NCI-H69 (cell line): ENCODE measurements at places on chromosomes 11 and 22.

DNA sequence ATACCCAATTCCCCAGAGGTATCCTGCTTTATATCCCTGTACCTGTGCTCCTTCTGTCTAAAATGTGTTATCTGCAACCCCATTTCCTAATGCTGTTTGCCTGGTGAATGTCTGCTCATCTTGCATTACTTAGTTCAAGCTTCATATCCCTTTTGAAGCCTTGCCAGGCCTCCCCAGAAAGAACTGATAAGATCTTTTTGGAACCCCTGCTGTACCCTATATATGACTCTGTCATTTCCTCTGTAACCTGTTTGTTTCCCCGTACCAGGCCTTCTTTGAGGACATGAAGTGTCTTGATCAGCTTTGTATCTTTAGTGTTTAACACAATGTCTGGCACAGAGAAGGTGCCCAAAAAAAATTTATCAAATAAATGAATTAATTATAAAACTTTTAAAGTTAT, 77.6 kb downstream of the LIF start:
- no peak for DNase-seq

- no peak for DNase-seq
Observed at GRCh38 chr11:66443602-66444001, 5.0 kb upstream of the MRPL11 start.

DNA sequence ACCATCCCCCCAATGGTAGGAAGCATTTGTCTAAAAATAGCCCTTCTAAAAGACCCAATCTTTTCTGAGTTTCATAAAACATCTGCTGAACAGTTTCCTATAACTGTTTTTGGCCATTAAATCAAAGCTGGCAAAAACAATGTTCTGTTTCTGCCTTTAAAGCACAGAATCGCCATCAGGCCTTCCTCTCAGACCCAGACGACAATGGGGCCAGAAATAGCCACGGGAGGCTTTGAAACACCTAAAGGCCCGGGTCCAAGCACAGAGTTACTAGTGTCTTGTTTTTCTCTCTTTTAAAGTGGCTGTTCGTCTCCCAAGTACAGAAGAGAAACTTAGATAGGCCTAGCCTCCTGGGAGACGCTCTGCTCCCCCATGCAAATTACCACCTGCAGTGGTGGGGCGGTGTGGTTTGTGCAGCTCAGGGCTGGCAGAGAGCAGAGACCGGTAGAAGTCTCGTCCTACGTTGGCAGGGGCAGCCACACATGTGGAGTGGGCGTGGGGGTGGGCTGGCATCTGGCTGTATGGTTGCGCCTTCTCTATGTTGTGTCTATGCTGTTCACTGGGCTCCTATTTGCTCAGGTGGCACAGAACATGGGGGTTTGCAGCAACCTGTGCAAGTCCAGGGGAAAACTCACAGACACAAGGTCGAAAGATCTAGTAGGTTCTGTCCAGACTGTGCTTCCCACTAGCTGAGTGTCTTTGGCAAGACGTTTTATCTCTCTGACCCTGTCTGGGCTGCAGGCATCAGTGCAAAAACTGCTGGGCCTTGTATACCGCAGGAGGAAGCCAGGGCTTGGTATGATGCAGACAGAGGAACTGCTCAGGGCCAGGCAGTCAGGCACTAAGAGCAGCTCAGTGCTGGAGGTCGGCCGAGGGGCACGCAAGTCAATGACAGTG, 23.6 kb upstream of the ETS1 start:
- no peak for DNase-seq

DNA sequence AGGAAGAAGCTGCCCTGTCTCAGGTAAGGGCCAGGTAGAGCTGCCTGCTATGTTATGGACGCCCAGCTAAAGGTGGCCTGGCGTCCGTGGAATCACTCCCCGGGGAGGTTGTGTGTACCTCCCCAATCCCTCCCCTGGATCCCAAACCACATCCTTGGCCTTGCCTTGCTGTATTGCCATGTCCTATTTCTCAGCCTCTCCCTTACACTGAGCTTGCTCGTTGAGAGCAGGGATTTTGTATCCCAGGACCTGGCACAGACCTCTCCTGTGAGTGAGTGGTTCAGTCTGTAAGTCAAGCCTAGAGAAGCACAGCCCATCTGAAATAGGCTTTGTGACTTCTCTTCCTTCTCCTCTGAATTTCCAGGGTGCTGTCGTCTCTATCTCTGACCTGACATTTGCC, 53.9 kb downstream of the TRAF6 start:
- no peak for DNase-seq

- no peak for DNase-seq
Observed at GRCh38 chr11:766106-766935, 11.0 kb downstream of the GATD1 start.

DNA sequence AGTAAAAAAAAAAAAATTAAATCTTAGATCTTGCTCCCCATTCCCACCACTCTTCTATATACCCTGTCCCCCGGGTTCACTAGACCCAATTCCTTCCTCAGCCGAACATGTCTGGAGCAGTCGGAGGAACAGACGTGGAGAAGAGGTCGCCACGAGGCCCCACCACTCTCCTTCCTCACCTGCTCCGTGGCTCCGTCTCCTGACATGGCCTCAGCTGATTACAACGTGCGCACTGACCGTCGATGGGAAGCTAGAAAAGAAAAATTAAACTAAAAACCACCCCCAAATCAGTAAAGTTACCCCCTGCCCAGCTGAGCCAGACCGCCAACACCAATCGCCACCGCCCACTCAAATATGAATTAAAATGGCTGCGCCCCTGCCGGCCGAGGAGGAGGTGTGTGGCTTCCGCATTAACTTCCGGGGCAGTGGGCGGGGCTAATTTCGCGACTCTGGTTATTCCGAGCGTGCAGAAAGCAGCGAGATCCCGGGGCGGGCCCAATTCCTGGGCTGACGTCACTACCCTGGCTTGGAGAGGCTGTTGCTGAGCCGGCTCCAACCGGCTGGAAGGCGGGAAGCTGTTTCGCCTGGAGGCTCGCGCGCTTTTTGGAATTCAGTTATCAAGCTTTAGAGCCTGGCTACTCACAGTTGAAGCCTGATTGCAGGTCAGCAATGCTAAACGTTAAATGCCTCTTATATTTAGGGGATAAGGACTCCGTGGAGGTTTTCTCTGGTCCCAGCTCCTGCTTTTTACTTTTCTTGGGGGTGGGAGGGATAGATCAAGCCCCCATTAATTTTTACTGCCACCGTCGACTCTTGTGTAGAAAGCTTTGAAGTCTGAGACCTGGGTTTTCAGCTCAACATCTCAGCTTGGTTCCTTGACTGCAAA, at the start of gene CSTF3:
Gene CSTF3, minus strand, starts transcription at position 361 of the 886 bp plus-strand sequence. Its CDS starts 155 bp downstream, at position 206.
- peak; percentile 100 for DNase-seq

DNA sequence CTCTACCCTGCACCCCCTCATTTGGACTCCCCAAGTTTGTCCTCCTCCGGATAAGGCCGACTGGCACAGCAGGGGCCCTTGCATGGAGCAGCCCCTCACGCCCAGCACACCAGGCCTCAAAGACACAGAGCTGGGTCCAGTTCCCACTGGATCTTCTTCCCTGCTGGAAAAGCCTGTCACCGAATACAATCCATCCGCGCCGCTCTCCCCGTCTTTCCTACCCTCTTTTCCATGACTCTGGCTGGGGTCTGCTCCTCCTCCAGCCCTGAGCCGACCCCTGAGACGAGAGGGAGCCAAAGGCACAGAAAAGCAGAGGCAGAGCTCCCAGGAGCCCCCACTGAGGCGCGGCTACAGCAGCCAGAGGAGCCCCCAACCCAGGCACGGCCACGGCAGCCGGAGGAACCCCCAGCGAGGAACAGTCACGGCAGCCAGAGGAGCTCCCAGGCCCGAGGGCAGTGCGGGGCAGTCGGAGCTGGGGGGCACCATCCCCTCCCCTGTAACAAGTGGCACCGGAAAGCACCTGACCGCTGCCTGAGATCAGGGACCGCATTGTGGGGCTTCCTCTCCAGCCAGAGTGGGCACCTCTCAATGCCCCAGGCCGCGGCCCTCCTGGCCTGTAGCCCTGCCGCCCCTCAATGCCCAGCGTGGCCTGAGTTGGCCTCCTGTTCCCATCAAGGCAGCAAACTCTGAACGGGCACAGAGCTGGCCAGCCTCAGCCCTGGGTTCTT, 12.0 kb downstream of the ALG12 start:
- DNase-seq: no peak

DNA sequence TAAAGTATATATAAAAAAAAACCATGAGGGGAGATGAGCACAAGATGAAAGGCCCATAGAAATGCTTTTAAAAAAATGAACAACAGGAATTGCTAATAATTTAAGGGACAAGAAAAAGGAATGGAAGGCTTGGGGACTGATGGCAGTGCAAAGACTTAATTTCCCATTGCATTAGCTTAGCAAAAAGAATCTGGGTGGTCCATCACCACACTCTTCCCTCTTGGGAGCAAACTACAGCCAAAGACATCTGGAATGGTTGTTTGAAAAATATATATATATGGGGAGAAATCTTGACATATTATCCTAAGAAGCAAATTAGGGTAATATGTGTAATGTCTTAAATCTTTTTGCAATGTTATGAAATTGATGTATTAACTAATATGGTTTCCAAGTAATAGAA, 727.1 kb downstream of the METTL15 start:
- DNase-seq: no peak

- peak; percentile 98 for DNase-seq
Observed at GRCh38 chr11:79413268-79413667, 27.6 kb downstream of the TENM4 start.

DNA sequence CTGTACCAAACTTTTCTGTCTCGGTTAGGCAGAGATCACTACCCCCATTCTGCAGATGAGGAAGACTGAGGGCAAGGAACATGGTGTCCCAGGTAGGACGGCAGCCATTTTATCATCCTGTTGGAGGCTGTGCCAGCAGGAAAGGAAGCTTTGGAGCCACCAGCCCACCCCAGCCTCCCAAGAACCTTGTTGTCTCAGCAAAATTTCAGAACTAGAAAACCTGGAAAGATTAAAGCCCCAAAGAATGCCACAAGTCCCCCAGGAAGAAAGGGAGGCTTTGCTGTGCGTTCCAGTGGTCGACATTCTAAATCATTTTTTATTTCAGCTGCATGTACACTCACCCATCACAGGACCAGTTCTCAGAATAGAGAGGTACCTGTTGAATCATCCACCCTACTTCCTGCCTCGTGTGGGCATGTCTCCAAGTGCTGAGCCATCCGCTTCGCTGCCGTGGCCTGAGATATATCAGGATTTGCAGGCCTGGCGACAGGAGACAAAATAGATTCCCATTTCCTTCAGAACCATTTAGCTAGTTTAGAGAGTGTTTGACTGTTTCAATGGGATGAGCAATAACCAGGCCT, 13.0 kb upstream of the EIF3D start:
- DNase-seq: no peak

DNA sequence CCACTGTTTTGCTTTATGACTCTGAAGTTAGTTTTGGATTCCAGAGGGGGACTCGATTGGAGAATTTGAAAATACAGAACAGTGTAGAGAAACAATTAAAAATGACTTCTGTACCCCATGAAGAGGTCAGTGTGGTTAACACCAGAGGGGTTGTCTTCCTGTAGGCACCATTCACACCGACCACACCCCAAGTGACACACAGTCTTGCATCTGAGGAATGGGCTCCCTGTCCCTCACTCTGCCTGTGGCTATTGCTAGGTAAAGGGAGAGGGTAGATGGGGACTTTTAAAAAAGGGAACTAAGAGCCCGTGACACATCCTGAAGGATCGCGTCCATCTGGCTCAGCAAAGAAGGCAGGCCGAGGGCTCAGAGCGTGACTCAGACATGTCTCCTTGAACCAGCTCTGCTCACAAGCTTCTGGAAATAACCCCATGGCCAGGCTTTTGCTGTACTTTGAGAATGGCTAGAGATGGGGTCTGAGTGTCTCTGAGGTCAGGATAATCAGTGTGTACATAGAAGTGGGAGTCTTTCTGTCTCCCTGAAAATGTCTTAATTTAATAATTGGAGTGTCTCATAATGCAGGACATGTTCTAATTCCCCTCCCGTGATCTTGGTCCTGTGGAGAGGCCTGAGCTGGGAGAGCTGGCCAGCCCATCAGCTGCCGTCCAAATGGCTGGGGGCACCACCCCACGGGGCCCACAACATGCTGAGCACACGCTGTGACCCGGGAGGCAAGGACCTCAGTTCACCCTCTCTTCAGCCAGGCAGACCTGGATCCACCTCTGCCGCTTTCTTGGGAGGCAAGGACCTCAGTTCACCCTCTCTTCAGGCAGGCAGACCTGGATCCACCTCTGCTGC, 39.3 kb downstream of the SGSM1 start:
- no peak for DNase-seq

DNA sequence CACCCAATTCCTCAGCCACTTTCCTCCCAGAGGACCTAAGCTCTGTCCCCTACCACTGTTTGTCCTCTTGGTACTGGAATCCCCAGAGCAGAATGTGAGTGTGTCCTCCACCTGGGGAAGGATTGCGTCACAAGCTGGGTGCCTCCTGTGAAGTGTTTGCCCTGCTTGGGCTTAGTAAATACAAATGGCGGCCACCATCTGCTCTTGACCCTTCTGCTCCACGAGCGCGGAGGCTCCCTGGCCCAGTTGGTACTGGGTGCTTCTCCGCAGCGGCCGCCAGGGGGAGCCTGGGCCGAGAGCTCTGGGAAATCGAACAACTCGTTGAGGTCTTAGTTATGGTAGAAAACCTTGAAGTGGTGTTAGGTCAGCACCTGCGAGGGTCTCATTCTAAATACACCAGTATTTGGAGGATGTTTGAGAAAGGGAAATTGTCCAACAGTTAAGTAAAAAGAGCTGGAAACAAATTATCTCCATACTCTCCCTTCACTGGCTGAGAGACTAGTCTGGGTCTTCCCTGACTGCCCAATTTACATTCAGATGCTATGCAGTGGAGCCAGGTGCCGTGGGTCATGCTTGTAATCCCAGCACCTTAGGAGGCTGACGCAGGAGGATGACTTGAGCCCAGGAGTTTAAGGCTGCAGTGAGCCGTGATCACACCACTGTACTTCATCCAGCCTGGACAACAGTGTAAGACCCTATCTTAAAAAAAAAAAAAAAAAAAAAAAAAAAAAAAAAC, 74.6 kb upstream of the TEAD1 start:
- peak; percentile 79 for DNase-seq

GRCh38 chr11:104332110-104332509, 168.2 kb upstream of the PDGFD start:
- DNase-seq: peak; percentile 75

DNA sequence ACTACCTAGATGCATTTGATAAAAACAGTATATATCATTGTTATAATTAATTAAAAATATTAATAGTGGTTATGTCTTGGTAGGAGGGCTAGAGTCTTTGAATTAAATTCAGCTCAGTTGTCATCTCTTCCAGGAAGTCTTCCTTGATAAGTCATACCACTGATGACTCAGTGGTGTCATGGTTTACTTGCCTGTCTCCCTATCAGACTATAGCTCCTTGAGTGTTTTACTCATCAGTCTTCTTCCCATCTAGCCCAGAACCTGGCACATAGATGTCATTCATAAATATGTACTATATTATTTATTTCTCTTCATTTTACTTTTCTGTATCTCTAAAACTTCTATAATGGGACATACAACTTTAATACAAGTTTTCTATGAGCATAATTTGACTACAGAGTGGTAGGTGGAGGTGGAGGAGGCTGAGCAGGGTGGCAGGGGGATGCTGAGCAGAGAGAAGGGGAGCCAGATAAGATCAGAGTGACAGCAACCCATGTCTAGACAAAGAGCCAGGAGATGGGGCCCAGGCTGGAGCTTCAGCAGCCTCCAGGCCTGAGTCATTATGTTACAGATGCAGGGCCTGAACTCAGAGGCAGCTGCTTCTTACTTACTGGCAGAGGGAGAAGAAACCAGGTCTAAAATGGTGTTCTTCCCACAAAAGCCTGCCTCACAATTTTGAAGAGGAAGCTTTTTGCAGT, 82.3 kb upstream of the PHOX2A start:
- no peak for DNase-seq
